ENCODE measurements at places on chromosomes 4 and X.

- no peak for DNase-seq
Measured at GRCh38 chrX:72003811-72004750, 93.4 kb downstream of the NHSL2 start.

DNA sequence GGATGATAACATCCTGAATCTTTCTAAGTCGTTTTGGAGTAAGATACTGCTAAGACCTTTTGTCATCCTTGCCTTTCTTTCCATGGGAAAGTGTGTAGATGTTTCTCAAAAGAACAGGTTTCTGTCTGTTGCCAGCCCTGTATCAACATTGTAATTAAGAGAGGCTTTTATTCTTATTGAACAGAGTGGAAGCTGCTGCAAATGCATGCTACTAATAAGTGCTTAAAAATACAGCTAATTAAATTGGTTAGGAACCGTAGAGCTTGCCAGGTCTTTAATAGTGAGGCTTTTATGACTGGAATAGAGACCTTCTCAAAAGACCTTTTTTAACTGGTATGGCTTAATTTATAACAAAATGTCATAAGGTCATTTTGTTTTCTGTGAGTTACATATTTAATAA, 34.4 kb downstream of the INTU start:
- DNase-seq, result no peak

GRCh38 chrX:32448320-32448719, 763.0 kb downstream of the DMD start:
- no peak for DNase-seq

DNA sequence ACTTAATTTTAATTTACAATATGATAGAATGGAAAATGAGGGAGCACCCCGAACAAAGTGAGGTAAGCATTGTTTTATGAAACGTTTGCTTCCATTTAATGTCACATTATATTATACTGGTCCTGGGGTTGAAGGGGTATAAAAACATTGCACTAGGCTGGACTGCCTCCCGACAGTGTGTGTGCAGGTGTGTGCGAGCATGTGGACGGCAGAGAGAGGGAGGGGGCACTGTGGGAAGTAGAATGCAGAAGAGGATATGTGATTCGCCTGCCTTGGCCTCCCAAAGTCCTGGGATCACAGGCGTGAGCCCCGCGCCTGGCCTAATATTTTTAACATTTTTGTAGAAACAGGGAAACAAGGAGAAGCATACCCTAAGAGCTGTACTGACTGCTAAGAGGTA, 36.0 kb downstream of the IRF2 start:
- no peak for DNase-seq

DNA sequence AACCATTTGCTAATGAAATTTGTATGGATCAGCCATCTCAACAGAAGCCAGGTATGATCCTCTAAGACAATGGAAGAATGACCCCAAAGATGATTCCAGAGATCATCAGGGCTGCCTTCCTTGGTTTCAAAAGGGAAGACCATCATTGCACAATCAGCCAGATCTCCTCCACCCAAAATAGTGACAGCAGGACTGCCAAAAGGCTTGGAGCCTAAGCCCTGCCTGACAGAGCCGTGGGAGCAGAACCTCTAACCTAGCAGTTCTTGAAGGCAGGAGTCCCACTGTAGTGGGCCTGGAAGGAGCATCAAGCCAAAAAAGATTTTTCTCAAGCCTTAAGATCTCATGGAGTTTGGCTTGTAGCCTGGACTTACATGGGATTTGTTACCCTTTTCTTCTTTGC, 226.0 kb downstream of the RASL11B start:
- DNase-seq, result no peak
